ENCODE measurements at places on chromosomes 6 and 20. TPM values are rescaled to one million over a fixed set of nuclear protein-coding genes. Genes with fewer than 3 reads are reported as not detected.

The SMIM26 gene
- total RNA-seq, result 202 TPM

GRCh38 chr6:144139817-144140216 lies 10.5 kb upstream of the STX11 start:
- DNase-seq, result no peak

The CD109 gene
- 18.4 TPM for total RNA-seq

The DEK gene
- 193 TPM for total RNA-seq

DNA sequence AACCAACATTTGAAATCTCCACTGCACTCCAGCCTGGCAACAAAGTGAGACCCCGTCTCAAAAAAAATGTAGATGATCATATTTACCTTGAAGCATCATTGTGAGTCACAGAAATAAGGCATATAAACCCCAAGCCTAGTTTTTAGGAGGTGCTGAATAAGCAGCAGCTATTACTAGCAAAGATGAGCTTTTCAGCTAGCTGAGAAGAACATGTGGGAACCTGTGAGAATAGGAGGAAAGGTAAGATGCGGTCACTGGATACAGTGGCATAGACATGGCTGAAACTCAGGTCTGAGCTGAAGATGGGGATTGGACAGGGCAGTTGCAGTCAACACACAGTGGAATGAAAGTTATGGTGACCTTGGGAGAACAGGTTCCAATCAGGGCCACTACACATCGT lies 284.3 kb upstream of the IRAK1BP1 start:
- DNase-seq, result no peak
